ENCODE measurements at places on chromosomes 11 and 22.

GRCh38 chr11:106076171-106076918 lies 802 bp downstream of the KBTBD3 start:
- no peak for DNase-seq

- no peak for DNase-seq
These were observed 747 bp downstream of the NXF1 start for GRCh38 chr11:62804310-62805075.

- DNase-seq, result no peak
These were observed 13.4 kb downstream of the PITPNB start for GRCh38 chr22:27905653-27906052.

GRCh38 chr11:705646-706438 lies at the start of gene EPS8L2:
Gene EPS8L2, plus strand, starts transcription at chr11:706231. Its CDS starts 3,177 bp downstream, at chr11:709408.
- no peak for DNase-seq

Data from esophagus squamous epithelium (tissue), 5 donors.